ENCODE measurements at places on chromosomes 11 and 22. TPM values are rescaled to one million over a fixed set of nuclear protein-coding genes. Genes with fewer than 3 reads are reported as not detected.

The ARHGAP20 gene
- total RNA-seq: 4.7 TPM

The MRGPRF gene
- total RNA-seq: 13.3 TPM

The OR5AK2 gene
- total RNA-seq: not detected

The SHISA8 gene
- 3.3 TPM for total RNA-seq

The OR2AT4 gene
- total RNA-seq: not detected

- no peak for DNase-seq
Observed at GRCh38 chr22:35915477-35916013, 113.1 kb downstream of the RBFOX2 start.

GRCh38 chr22:19567157-19568009 is 43.2 kb upstream of the CLDN5 start:
- DNase-seq: no peak

All from left cardiac atrium (tissue), 4 donors.